ENCODE measurements at places on chromosomes 6 and 20. TPM values are rescaled to one million over a fixed set of nuclear protein-coding genes. Genes with fewer than 3 reads are reported as not detected.
A peak's percentile ranks its signal among the peaks of the same experiment; 100 is the strongest.

GRCh38 chr6:151012321-151013294 lies 147.1 kb downstream of the MTHFD1L start:
- peak; percentile 86 for DNase-seq

GRCh38 chr20:58817748-58818147 lies 33.0 kb downstream of the GNAS-AS1 start:
- no peak for DNase-seq

Gene DNAH8
- under 0.01 TPM for total RNA-seq

DNA sequence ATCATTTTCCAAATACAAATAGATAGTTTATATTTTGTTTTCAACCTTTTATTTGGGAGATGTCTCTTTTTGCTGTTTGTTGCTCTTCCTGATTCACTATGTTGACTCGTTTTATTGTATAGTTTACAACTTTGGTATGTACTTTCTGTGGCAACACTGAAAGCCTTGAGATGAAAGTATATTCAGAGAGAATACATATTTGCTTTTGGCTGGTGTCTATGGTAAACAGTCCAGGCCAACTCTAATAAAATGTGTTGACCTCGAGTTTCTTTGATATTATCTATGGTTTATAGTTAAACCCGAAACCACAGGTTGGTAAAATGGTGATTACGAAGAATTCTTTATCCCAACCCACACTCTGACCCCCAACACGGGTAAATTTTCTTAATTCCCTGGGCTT lies 919.6 kb upstream of the MAP3K7 start:
- DNase-seq, result no peak

GRCh38 chr6:49632727-49633126 lies 3.9 kb downstream of the RHAG start:
- no peak for DNase-seq

- peak; percentile 36 for DNase-seq
These were observed 103.1 kb upstream of the SPACA1 start for GRCh38 chr6:87944541-87944954.

GRCh38 chr20:13771853-13772453 lies 12.8 kb downstream of the ESF1 start:
- DNase-seq, result peak; percentile 27

DNA sequence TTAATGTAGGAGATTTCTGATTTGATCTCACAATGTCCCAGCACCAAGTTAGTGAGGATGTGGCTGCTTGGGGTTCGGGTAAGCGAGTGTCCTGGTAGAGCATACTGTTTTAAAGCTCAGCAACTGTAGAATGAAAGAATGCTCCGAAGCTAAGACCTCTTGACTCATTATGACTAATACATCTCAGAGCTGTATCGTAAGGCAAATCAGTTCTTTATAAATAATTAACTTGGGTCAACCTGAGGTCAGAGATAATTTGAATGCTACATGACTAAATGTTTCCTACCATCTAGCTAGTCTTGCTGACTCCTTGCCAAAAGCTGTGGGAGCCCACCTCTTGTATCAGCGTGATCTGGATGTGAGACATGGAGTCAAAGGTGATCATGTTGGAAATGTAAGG lies 128.8 kb upstream of the PDE7B start:
- peak; percentile 94 for DNase-seq

GRCh38 chr20:2237059-2237458 lies 58.7 kb upstream of the TGM3 start:
- DNase-seq, result peak; percentile 95

DNA sequence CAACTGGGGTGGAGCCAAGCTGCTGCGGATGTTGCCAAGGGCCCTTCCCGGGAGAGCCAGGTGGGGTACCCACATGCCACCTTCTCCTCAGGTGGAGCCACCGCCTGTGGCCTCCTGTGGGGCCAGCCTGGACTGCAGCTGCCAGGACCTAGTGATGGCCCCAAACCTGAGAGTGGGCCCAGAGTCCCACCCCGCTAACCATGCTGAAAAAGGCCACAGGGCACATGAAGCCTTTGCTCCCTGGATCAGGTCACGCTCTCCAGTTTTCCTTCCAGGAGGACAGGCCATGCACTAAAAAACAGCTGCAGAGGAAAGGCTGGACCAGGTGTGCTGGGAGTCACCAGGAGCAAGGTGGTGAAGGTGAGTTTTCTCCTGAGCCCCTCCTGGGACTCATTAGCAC lies 73.9 kb upstream of the SLC22A16 start:
- no peak for DNase-seq

DNA sequence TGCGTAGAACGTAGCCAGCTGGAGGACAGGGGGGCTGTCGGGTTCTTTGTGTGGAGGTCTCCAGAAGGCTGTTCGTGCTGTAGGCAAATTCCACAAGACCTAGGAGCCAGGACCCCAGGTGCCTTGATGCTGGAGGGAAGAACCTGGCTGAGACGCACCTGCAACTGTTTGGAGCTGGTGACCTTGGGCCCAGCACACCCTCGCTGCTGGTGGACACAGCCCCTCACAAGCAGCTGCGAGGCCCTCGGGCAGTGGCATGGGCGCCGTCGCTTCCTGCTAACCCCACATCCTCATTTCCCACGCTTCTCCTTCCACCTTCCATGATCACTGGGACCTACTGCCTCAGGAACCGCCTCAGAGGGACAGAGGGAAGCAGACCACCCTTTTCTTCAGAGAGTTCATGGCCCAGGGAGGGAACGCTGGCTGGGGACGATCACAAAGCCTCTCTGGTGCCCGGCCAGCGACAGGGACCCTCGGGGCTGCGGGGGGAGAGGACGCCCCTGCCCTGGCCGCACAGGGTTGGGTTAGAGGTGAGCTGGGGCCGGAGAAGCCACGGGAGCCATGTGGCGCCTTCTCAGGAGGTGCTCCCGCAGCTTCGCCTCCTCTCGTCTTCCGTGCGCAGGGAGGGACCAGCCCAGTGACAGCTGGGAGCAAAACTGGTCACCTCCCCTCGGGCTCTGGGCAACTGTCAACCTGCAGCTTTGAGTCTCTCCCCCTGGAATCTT lies 18.4 kb downstream of the DLL1 start:
- DNase-seq, result no peak

- DNase-seq, result no peak
These were observed 82.3 kb upstream of the BCLAF1 start for GRCh38 chr6:136371959-136372358.

DNA sequence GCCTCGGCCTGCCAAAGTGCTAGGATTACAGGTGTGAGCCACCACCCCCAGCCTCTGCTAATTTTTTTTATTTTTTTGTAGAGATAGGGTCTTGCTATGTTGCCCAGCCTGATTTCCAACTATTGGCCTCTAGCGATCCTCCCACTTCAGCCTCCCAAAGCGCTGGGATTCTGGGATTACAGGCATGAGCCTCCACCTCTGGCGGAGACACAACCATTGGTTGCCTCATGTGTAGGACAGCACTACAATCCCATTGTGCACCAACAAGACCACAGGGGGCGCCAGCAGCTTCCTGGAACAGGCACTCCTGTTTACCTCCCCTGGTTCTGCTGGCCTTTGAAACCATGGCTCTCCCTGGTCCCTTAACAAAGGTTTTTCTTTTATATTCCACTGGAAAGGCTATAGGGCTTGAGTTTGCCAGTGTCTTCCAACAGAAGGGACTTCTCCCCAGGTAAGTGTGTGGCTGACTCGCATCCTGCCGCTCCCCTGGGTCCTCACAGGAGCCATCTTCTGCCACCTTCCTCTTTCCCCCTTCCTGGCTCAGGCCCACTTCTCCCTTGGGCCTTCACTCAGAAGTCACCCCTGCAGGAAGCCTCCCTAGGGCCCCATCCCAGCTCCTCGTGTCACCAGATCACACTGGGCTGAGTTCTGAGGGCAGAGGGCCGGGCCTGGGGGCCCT lies 39.2 kb upstream of the TLDC2 start:
- peak; percentile 57 for DNase-seq

Gene FKBP1A
- 120 TPM for total RNA-seq

Gene DACT2
- total RNA-seq, result not detected

Gene SGK2
- not detected for total RNA-seq

DNA sequence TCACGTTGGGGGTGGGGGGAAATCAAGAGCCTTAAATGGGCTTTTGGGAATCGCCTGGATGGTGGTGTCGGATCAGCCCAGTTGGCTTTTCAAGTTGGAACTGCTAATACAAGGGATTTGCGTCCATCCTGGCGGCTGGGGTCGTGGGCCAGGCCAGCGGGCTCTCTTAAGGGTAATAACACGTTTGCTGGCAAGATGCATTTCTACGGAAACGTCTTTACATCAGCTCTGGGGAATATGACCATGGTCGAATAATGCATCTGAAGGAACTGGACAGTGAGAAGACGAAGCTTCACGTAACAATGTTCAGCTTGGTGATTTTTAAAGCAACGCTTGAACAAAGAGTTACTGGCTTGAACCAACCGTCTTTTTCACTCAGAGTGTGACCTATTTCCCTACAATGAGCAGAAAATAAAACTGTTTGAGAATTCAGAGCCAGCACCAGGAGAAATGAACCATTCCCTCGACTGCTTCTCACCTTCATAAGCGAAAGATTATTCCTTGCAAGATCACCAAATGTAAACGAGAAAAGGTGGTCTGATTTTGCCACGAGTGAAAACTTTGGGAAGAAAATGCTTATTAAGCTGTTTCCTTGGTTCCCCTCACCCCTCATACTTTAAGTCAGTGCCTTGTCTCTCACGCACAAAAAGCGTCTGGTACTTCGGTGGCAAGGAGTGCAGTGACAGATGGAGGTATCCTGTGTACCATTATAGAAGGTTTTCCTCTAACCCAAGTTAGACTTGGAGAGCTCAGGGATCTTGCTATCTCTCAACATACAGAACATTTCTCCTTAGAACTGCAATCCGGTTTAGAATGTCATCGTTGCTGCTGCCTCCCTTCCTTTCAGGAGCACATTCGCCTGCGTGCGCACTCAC lies 1.4 kb upstream of the MARCKS start:
- DNase-seq, result peak; percentile 66

- no peak for DNase-seq
These were observed 96.8 kb downstream of the PDE10A start for GRCh38 chr6:165566088-165566828.

GRCh38 chr6:73823046-73823735 lies 127.2 kb downstream of the CD109 start:
- no peak for DNase-seq

DNA sequence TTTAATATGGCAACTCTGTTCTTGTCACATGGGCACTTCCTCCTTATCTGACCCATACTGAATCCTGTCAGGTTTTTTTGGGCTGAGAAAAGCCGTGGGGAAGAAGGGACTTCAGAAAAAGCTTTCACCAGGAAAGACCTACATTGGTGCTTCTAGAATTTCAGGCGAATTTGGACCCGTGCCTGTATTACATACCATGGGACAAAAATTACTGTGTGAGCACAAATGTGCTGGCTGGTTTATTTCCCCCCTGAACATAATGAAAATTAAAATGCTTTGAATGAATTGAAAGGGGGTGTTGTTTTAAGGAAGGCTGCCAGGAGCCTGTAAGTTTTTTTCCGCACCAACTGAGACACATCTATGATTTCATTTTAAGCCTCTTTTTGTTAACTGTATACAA lies 29.6 kb downstream of the CAP2 start:
- DNase-seq, result no peak

DNA sequence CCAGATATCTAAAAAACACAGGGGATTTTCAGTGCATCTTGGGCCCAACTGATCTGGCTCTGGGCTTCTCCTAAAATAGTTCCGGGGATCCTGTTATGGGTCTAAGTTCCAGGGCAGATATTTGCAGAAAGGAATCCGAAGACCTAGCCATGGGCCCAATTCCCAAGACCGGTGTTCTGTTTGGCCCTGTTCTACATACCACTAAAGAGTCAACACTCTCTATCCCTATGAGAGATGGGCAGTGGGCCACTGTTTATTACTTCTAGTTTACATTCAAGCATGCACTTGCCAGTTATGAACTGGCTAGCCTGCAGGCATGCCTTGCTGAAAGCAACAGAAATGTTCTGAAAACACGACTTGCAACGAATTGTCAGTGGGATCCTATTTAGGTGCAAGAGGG lies 87.4 kb upstream of the PLCB4 start:
- DNase-seq, result peak; percentile 21

GRCh38 chr6:5894357-5894756 lies 112.4 kb downstream of the NRN1 start:
- no peak for DNase-seq

DNA sequence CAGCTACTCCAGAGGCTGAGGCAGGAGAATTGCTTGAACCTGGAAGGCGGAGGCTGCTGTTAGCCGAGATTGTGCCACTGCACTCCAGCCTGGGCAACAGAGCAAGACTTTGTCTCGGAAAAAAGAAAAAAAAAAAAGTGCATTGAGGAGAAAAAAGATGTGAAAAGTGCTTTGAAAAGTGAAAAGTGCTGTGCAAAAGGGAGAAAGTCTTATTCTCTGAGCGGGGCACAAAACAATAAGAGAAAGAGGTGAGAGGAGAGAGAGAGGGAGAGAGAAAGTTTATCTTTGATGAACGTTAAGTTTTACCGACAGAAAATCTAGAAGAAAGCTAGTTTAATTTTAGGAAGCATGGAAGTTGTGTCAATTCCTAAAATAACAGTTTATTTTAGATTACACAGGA lies 3.9 kb upstream of the PACSIN1 start:
- no peak for DNase-seq

- no peak for DNase-seq
These were observed 117.3 kb downstream of the MYB start for GRCh38 chr6:135298455-135298854.

DNA sequence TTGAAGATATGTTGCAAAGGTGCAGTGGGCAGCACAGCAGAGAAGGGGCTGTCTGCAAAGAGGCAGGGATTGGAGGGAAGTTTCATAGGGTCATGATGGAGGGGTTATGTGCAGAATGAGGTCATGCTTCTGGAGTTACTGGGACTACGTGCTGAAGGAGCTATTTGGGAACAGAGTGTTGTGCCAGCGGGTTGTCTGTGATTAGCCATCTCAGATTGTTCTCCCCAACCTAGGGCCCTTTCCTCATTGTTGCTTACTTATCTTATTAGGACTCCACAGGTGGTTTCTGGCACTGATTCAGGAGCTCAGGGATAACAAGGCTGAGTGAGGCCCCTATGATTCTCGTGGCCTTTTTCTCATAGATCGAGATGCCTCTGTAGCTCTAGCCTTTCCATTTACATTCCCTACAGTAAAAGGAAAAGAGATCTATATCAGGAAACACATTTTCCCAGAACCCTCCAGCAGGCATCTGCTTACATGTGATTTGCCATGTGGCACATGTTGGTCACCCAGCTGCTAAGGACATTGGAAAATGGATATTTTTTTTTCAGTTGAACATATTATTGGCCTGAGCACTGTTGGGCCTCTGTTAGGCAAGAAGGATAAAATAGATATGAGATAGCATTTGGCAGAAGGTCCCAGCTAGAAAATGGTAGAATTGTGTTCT lies 429.6 kb upstream of the PLCB4 start:
- no peak for DNase-seq

GRCh38 chr6:22613695-22614094 lies 44.3 kb downstream of the HDGFL1 start:
- peak; percentile 98 for DNase-seq

DNA sequence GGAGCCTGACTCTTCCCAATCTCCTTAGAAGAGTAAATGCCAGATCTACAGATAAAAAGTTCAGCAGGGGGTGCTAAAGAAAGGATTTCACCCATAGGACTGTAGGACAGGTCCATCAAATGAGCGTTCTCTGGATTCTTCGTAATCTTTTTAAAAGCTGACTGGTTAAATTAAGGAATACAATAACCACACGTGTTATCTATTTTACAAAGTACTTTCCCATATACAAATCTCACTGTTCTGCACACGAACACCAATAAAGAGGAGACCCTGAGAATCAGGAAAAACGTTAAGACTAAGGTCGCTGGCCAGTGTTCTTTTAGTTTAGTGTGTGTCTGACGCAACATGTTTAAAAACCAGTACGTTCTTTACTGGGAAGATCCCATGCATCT lies 542 bp downstream of the TUBE1 start:
- peak; percentile 64 for DNase-seq

Measured in IMR-90 (cell line).